Stimulated activated CD4-positive, alpha-beta T cell treated with anti-CD3 and anti-CD28 coated beads, Interleukin-12 subunit alpha, Interleukin-12 subunit beta, amount 100 ng/mL, for 24 hours (primary cell): ENCODE measurements at places on chromosomes 12 and 14.
A peak's percentile ranks its signal among the peaks of the same experiment; 100 is the strongest.

DNA sequence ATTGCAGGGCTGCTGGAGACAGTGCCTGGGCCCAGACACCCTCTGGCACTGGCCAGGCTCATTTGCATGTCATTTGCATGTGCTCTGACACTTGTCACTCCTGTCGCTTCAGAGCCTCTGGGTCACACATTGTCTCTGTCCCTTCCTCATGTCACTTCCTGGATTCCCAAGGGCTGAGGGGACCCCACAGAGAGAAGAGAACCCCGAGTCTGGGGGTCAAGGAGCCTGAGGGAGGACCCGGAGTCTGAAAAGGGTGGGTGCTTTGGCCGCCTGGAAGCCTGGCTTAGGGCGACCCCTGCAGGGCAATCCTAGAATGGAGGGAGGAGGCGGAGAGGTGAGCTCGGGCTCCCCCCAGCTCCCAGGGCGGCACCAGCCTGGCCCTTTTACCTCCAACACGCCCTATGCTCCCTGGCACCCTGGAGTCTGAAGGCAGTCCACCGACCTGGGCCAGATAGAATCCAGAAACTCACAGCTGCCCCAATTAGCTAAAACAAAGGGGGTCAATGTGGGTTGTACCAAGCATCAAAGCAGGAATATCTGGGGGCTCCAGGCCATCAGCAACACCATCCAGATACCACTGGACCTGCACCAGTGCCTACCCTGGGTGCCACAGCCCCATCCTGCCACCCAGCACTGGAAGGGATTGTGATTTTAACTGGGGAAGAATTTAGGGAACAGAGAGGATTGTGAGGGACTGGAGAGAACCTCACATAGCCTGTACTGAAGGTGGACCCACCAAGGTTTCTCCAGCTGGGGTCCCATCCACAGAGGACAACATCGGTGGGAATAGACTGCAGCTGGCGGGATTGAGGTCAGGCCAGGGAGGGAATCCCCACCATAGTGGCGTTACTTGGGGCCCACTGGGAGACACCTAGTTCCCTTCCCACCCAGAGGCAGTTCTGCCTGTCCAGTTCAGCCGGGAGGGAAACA is 21.8 kb upstream of the KRT78 start:
- peak; percentile 81 for DNase-seq

DNA sequence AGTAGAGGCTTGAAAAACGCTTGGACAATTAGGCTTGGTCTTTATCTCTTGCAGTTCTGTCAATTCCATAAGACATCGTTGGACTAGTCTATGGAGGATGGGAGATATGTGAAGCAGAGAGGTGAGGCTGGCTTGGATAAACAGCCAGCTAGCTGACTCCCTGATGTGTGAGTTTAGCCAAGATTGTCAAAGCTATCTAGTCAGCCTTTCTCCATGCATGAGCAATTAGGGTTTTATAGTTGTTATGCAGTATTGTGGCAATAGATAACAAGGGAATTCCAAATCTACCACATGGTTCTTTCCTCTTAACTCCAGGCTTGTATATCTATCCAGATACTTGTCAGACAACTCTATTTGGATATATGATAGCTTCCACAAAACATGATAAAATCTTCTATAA is 153.6 kb upstream of the NRXN3 start:
- DNase-seq = no peak

- no peak for DNase-seq
These were observed 7.3 kb downstream of the GAPDH start for GRCh38 chr12:6541371-6542165.

DNA sequence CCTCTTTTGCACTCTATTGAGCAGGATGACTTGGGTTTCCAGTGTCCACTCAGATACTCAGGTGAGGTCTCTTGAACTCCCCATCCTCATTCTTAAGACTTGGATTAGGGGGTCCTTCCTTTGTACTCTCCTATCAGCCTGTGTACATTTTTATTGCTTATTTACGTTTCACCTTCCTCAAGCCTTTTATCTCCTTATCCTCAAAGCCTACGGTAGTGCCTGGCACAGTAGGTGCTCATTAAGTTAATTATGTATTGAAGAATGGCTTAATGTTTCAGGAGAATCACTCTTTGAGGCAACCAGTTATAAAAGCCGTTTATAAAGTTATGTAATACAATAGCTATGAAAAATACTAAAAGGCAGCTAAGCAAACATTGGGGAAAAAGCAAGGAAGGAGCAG is 315.7 kb downstream of the NPAS3 start:
- DNase-seq = no peak

GRCh38 chr14:75499084-75499875 is 23.0 kb upstream of the BATF start:
- DNase-seq = no peak

DNA sequence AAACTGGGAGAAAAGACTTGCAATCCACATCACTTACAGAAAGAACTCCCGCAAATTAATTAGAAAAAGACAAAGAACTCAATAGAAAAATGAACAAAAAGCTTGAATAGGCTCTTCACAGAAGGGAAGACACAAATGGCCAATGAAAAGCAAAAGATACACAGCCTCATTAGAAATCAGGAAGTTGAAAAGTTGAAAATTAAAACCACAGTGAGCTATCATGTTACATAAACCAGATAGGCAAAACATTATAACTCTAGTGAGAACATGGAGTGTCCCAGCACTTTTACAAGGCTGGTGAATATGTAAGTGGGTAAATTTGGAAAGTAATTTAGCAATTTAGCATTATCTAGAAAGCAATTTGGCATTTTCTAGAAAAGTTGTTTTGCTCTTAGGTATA is 158.4 kb upstream of the RASSF8 start:
- DNase-seq = no peak

- DNase-seq = no peak
These were observed 138.4 kb downstream of the SEC23A start for GRCh38 chr14:38964630-38965029.

DNA sequence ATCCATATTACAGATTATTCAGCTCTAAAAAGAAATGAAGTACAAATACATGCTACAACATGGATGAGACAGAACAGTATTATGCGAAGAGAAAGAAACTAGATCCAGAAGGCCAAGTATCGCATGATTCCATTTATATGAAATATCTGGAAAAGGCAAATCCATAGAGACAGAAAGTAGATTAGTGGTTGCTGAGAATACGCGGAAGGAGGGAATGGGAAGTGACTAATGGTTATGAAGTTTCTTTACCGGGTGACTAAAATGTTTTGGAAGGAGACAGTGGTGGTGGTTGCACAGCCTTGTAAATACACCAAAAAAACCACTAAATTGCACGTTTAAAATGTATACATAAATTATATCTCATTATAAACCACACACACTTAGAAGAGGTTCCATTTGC is 12.5 kb downstream of the PRDM4 start:
- DNase-seq = no peak

- no peak for DNase-seq
These were observed 78.2 kb downstream of the GAS2L3 start for GRCh38 chr12:100651694-100652093.

GRCh38 chr12:116324654-116325335 is 47.3 kb upstream of the MED13L start:
- DNase-seq = no peak

DNA sequence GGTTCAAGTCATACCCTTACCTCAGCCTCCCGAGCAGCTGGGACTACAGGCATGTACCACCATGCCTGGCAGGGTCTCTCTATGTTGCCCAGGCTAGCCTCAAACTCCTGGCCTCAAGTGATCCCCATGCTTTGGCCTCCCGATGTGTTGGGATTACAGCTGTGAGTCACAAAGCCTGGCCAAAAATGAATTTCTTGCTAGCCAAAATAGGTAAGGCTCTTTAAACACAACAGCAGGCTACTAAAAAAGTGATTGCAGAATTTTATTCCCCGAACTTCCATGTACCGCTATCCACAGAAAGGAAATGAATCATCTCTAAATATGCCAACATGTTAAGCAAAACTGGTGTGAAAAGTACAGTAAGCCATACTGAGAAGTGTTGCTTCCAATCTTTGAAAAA is 50.6 kb downstream of the WDHD1 start:
- DNase-seq = no peak

DNA sequence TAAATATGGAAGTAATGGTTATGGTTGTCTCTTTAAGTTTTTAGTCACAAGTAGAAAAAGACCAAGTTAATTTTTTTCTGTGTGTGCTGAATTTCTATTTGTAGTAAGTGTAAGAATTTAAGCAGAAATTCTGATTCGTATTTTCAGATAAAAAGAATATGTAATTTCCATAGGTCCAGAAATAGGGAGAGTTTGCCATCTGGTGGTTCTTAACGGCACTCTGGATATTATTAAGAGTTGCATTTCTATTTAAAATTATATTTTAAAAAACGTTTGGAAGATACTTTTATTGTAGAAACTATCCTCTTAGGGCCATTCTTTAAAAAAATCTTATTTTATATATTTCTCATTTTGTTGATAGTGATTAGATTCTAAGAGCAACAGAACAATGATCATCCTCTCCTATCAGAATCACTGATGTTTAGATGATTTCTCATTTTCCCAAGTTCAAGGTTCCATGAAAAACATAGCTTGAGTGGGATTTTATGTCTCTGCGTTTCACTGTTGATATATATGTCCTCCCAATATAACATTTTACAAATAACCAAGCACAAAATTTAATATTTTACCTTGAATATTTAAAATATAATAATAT is 88.3 kb downstream of the LRRK2 start:
- no peak for DNase-seq

- no peak for DNase-seq
These were observed 132.5 kb upstream of the MAX start for GRCh38 chr14:65234752-65235361.

DNA sequence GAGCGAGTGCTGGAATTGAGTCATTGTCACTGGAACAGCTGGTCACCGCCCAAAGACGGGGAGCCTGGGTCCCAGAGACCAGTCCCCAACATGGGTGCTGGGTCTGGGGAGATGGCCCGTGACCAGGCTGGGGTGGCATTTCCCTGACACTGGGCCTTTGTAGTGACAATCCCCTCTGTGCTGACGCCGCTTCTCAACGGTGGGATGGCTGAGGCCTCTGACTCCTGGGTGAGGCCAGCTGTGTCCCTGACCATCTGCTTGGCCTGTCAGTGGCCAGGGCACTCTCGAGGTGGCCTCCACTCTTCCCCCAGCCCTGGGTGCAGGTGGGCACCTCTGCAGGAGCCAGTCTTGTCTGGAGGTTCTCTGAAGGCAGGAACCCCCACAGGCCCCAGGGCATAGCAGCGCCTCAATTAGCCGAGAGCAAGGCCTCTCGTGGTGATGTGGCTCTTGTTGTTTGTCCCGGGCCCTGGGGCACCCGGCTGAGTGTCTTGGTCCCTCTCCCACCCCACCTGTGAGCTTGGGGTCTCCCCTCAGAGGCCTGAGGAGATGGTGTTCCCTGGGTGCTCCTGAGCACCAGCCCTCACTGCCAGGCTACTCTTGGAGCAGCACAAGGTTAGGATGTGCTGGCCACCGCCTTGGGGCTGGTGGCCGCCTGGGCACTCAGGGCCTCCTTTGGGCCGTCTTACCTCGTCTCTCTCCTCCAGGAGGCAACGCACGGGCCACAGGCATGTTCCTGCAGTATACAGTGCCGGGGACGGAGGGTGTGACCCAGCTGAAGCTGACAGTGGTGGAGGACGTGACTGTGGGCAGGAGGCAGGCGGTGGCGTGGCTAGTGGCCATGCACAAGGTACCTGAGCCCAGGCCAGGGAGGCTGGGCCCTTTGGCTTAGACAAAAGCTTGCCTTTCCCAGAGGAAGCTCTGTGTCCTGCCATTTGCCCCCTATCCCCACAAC is 16.6 kb downstream of the ZFYVE21 start:
- DNase-seq = no peak

- DNase-seq = no peak
These were observed 949.7 kb downstream of the TRHDE start for GRCh38 chr12:73221836-73222235.

DNA sequence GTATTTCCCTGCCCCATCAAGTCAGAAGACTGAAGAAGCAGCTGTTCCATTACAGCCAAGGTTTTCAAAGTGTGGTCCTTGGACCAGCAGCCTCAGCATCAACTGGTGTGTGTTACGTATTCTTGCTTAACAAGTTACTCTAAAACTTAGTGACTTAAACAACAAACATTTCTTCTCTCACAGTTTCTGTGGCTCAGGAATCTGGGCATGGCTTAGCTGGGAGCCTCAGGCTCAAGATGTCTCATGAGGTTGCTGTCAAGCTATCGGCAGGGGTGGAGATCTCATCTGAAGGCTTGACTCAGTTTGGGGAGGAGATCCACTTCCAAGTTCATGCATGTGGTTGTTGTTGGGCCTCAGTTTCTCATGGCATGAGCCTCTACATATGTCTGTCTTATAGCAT is 174.5 kb downstream of the KTN1 start:
- no peak for DNase-seq

DNA sequence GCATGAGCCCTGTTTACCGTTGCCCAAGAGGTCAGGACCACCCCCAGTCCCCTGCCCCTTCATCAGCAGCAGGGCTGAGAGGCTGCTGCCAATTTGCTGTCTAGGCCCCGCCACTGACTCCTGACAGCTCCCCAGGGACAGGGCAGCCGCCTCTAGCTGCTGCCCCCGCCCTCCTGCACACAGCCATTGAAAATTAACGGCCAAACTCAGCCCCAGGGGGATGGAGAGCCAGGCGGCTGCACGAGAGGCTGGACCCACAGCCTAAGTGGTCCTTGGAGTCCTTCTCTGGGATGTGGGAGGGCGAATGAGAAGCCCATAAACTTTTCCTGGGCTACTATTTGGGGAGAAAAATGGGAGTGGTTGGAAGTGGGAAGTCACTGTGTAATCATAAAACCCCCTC is 4.6 kb downstream of the FOXN4 start:
- DNase-seq = no peak

GRCh38 chr14:38285962-38286361 is 30.1 kb upstream of the CLEC14A start:
- DNase-seq = no peak

DNA sequence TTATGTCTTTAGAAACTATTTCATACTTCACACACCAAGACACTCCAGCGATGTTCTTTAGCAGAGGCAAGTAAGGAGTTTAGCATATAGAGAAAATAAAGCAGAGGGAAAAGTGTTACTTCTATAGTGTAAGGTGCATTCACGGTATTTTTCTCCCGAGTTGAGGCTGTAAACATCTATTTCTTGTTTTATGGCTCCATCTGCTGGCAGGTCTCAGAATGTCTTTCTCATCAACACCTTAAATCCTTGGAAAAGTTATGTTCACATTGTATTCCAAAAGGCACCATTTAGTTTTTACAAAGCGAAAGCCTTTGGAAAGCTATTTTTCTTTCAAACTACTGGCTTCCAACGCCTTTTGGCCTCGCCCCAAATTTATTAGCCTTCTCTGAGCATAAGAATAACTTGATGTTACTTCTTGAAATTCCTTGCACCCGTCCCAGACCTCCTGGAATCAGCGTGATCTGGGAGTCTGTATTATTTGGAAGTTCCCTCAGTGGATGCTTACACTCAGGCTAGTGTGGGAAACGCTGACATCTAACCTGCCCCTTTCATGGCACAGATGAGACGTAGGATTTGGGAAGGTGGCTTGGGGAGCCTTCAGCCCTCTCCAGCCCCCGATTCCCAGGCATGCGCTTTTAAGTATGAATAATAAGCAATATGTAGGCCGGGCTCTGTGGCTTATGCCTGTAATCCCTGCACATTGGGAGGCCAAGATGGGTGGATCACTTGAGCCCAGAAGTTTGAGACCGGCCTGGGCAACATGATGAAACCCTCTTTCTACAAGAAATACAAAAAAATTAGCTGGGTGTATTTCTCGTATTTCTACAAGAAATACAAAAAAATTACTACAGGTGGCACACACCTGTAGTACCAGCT is 1.9 kb upstream of the PIWIL1 start:
- DNase-seq = no peak

- DNase-seq = no peak
These were observed 26.4 kb downstream of the SCFD1 start for GRCh38 chr14:30648471-30648870.
